GM04504 (cell line): ENCODE measurements at places on chromosomes 6 and 20.

- DNase-seq = peak; percentile 38
These were observed 119.9 kb upstream of the TRAF3IP2 start for GRCh38 chr6:111725446-111726112.

DNA sequence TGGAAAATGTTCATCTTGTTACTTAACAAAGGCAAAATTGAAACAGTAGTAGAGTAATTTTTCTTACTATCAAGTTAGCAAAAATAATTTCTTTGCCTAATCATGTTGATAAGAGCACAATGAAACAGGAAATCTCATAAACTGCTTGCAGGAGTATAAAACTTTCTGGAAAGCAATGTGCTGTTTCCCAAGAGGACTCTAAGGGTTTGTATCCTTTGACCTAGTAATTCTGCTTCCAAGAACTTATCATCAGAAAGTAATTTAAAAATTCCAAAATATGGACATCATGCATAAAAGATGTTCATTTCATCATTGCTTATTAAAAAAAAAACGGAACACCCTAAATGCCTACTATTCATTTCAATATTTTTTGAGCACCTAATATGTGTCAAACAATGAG, 46.1 kb upstream of the TNFAIP3 start:
- no peak for DNase-seq

- DNase-seq = no peak
These were observed 1.9 kb downstream of the BCL2L1 start for GRCh38 chr20:31720486-31721407.

- peak; percentile 25 for DNase-seq
These were observed 19.5 kb downstream of the NDUFAF4 start for GRCh38 chr6:96878143-96878542.

DNA sequence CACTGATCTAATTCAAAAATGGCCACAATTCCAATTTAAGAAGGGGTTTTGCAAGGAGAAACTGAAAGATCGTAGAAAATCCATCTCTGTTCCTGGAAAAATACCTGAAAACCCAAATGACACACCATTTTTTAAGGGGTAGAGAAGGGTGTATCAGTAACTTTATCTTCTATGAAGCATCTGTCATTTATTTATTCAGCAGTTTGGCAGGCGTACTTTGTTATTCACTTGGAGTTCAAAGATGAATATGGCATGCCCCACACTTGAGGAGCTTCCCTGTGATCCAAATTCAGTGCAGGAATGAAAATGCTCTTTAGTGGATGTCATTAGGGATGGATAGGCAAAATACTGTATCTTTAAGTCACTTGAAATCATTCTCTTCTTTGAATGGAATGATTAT, 7.2 kb downstream of the HINT3 start:
- no peak for DNase-seq

DNA sequence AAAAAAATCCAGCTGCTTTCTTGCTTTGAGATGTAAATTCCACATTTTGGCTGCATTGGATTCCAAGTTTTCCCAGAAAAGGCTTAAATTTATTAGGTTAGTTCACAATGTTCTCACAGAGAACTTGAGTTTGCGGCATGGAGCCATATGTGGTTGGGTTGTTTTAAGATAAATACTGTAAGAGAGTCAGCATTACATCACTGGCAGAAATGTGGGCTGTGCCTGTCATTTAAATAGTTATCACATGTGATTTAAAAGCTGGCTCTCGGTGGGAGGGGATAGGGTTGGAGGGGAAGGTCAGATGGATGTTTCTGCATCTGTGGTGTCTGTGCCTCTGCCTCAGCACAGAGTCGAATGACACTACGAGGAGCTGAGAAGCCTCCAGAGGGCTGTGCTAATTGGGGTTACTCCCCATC, 73.8 kb upstream of the SCP2D1 start:
- DNase-seq = peak; percentile 74

- DNase-seq = no peak
These were observed 188.3 kb downstream of the ATXN1 start for GRCh38 chr6:16572943-16573342.

DNA sequence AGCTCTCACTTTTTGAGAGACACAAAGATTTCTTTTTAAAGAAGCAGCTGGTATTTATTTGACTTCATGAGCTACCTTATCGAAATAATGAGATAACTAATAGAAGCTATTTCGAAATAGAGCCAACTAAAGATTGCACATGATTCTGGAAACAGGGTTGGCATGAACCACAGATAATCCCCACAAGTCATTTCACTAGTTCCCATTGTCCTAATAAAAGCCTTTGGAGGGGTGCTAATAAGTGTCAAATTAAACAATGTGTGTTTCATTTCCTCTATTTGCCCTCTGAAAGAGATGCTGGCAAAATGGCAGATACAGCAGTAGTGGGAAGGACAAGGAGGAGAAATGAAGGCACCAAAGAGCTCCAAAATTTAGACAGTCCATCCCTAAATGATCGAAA, 78.6 kb upstream of the RIPOR2 start:
- no peak for DNase-seq

DNA sequence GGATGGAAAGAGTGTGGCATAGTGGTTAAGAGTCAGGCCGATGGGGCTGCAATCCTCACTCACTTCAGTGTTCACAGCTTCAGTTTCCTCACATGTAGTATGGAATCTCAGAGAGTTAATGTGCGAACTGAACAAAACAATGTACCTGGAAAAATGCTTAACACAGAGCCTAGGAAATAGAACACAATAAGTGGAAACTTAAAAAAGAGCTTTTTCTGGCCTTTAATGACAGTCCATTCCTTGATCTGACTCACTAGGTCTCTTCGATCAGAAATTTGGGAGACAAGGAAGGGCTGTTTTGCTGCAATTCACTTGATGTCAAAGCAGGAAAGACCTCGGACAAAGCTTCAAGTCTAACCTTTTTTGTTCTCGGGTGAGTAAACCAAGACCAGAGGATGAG, 56.1 kb downstream of the KCNB1 start:
- DNase-seq = no peak

- no peak for DNase-seq
These were observed 25.2 kb upstream of the LRRN4 start for GRCh38 chr20:6079016-6079415.

DNA sequence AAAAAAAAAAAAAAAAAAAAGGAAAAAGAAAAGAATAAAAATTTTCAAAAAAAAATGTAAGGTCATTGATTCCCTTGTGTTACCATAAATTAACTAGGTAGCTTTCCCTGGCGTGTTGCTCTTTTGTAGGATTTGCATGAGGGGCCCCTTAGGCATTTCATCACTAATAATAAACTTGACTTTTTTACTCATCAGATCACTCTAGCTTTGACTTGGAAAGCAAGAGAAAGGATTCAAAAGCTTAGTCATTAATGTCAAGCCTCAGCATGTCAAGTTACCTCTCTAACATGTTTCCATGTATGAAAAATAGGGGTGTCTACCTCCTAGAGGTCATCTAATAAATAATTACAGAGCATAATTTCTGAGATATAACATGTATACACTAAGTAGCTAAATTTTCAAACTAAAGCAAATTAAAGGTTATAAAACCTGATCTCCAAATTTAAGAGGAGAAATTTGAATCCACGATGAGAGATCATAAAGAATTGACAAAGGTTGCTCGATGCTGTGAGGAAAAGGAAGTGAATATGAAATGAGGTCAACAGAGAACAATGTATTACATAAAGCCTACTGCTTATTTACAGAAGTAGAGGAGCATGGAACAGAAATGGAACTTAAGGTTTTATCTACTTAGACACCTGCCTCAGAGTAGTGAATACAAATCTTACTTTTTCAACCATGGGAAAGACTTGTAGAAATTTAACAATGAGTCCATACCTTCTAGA, 86.8 kb downstream of the ARHGAP18 start:
- no peak for DNase-seq

DNA sequence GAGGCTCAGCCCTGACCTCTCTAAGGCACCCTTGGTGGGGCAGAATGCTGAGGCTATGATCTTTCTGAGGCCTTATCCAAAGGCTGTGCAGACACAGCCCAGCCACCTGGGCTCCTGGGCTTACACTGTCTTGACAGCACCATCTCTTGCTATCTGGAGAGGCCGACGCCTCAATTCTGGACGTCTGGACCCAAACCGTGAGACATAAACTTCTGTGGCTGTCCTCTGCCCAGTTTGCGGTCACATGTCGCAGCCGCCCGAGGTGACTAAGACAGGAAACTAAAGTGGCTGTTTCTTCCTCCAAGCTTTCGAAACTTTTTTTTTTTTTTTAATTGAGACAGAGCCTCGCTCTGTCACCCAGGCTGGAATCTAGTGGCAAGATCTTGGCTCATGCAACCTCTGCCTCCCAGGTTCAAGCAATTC, 49.3 kb downstream of the PRR18 start:
- no peak for DNase-seq

GRCh38 chr20:46053416-46053815, 24.4 kb downstream of the SLC12A5 start:
- DNase-seq = no peak

DNA sequence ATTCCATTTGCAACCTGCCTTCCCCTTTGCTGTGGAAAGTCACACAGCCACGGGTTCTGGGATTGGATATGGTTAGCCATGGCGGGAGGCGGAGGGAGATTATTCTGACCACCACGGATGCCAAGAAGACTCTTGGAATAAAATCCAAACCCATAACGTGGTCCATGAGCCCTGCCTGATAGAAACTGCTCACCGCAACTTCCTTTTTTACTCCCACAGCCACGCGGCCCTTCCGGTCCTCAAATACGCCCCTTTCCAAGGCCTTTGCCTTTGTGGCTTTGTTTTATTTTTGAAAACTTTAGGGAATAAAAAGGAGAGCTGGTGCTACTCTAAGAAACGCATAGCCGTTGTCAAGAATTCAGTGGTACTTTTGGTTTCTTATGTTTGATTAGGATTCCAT, 602.5 kb upstream of the CDH4 start:
- no peak for DNase-seq

DNA sequence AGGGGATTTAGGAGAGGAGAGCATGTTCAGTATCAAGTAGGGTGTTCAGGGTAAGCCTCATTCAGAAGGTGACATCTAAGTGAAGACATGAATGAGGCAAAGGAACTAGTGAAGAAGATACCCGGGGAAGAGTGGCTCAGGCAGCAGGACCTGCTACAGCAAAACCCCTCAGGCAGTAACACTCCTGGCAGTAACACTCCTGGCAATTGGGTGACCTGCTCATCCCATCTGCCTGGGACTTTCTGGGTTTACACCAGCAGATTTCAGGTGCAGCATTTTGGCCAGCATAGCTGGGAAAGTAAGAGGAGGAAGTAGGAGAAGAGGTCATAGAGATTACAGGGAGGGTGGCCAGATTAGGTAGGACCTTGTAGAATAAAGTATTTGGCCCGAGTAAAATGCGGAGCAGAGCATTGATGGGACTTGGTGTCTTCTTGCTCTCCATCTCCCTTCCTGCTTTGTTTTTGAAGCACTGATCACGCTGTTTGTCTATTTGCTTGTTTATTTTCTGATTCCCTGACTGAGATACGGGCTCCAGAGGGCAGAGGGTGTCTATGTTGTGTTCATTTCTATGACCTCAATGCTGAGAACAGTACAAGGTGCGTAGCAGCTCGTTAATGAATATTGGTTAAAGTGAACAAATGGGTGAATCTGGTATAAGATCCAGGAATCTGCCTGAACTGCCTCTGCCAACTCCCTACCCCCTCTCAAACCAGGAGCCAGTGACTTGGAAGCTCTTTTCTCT, 88.3 kb downstream of the IYD start:
- DNase-seq = no peak

DNA sequence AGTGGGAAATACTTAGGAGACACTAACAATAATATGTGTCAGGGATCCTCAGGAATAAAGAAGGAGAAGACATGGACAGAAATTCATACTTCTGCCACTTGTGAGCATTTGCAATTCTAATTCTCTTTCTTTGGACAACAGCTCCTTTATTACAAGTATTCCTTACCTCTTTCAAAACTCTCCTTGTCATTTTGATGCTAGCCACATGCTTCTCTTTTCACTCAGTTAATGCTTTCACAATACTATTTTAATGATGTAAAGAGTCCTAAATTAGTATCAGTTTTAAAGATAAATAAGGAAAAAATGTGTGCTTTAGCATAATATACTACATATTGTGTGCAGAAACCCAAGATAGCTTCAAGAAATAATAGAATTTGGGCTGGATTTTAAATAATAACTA, 62.5 kb downstream of the AHI1 start:
- no peak for DNase-seq

- no peak for DNase-seq
These were observed 100.5 kb downstream of the PDE10A start for GRCh38 chr6:165562421-165563090.

DNA sequence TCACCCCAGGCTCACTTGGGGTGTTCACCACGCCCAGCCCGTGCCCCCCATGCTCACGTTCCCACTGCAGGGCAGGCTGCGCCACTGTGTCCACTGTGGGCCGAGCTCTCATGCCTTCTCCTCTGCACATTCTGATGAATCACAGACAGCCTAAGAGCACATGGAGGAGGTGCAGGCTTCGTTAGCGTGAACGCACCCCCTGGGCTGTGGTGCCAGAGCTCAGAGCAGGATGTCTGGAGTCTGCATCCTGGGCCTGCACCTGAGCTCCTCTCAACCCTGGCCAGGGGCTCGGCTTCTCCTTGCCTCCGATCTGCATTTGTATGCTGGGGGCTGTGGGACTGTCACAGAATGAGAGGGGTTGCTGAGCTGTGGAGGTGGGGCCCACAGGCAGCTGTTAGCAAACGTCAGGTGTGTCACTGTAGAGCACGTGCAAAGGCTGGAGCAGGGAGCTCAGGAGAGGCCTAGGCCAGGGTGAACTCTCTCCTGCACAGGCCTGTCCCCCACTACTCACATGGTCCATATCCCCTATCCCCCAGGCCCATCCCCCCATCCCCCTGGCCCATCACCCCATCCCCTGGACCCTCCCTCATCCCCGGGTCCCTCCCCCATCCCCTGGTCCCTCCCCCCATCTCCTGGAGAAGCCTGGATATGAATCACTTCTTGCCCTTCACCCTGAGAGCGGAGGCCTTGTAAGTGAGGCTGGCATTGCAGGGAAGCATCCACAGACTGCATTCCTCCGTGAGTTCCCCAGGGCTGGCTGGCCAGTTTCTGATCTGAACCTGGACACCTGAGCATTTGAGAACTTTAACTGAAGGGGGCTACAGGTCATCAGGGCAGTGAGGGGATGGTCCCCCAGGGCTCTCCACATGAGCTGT, 309.5 kb downstream of the TAF4 start:
- DNase-seq = no peak

- DNase-seq = no peak
These were observed 63.2 kb downstream of the SLC24A3 start for GRCh38 chr20:19275630-19276071.

DNA sequence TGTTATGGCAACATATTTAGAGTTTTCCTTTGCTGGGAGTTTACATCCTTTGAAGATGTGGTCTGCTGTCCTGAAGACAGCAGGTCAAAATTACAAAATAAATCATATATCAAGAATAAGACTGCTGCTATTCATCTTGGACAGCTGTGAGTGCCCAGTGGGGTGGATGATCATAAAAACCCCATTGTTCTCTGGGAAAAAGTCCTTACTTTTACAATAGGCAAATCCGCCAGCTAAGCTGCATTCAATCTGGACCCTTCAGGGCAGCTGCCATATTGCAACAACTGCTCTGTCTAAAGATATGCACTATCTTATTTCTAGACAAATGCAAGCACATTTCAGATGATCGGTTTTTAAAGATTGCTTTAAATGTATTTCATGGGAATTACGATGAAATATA, 19.4 kb downstream of the CASS4 start:
- DNase-seq = no peak

- DNase-seq = no peak
These were observed 209.1 kb upstream of the CDYL start for GRCh38 chr6:4567141-4567540.
